Tongue (tissue), 3 donors: ENCODE measurements at places on chromosomes 3 and 15. TPM values are rescaled to one million over a fixed set of nuclear protein-coding genes. Genes with fewer than 3 reads are reported as not detected.

- DNase-seq, result no peak
These were observed 539.7 kb upstream of the IL12A start for GRCh38 chr3:159448902-159449301.

DNA sequence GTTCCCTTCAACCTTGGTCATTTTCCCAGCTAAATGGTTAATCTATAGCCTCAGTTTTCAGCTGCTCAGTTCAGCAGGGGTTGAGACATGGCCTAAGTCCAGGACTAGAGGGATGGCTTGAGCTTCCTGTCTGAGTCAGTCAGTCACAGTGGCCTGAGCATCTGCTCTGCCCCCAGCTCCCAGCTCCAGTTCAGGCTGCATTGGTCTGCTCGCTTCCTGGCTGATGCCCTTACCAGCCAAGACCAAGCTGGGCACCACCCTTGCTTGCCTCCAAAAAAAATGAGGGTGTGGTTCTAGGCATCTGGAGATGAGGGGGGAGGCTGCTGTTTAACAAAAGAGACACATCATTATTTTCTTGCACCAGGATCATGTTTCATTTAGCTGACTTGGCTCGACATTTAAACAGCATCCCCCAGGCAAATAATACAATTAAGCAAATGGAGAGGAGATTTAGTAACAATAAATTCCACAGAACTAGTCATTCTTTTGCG is 70.7 kb downstream of the WNT5A start:
- peak; percentile 84 for DNase-seq

DNA sequence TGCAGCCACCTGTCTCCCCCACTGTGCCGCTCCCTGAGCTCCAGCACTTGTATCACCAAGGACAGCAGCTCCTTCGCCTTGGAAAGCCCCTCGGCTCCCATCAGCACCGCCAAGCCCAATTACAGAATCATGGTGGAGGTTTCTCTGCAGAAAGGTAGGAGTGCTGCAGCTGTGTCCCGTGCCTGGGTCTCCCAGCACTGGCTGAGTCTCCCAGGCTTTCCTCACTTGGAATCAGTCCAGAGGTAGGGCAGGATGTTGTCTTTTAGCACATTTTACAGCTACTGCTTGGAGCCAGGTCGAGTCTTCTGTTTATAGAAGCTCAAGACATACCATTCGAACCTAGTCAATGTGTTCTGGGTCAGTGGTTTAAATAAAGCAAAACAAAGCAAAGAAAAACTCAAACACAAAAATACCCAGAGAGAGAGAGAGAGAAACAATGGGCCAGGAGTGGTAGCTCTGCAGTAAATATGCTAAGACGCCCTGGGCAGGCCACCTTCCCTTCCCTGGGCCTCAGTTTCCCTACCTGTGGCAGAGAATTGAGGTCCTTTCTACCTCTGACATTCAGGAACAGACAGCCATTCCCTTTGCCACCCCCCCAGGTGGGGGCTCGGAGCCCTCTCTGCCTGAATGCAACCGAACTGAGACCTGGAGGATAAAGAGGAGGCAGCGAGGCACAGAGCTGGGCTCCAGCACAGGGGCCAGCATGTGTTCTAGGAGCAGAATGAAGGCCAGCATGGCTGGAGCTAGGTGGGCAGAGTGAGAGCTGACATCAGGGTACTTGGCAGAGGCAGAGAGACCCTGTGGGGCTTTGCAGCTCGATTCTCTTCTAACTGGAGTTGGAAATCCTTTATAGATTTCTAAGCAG is 44.1 kb downstream of the STARD5 start:
- no peak for DNase-seq

GRCh38 chr15:78249131-78249530 is 14.8 kb upstream of the ACSBG1 start:
- no peak for DNase-seq

GRCh38 chr3:171994646-171995428 is 44.5 kb upstream of the FNDC3B start:
- peak; percentile 72 for DNase-seq

GRCh38 chr15:98952381-98952803 is 55.2 kb downstream of the PGPEP1L start:
- no peak for DNase-seq

DNA sequence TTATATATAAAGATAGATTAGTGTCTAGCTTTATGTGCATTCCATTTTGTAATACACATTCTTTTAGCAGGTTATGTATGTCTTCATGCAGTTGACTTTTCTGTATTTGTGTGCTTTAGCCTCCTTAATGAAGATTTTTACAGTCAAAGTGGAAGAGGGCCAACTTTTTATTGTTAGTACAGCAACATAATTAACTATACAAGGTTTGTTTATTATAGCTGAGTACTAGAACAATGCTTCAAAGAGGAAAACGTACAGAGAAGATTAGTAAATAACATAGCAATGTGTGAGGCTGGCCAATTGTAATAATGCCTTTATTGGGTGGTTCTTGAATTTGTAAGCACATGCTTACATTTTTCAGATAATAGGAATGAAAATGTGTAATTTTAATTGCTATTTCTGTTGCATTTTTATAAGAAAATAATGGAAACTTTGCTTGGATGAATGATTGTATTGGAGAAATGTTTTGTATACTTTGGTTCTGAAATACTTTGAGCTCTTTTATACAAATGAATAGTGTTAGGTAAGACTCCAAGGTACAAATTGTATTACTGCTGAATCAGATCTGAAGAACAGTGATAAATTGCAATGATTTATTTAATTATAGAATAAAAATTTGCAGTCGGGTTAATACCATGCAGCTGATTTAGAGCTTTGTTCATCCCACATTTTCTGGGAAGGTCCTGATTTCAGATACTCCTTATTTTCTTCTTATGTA is 41.4 kb downstream of the UBE2E2 start:
- DNase-seq, result no peak

The ZWILCH gene
- total RNA-seq, result 12.0 TPM

The ZNF621 gene
- total RNA-seq, result 13.3 TPM

The HRG gene
- not detected for total RNA-seq

The SLC28A1 gene
- not detected for total RNA-seq
